Testis (tissue), 5 donors: ENCODE measurements at places on chromosomes 6 and 20. TPM values are rescaled to one million over a fixed set of nuclear protein-coding genes. Genes with fewer than 3 reads are reported as not detected.

The CALHM5 gene
- 2.0 TPM for total RNA-seq

The FILIP1 gene
- 3.1 TPM for total RNA-seq

The NEU1 gene
- total RNA-seq, result 31.7 TPM

The PET117 gene
- total RNA-seq, result 17.5 TPM

The C6orf136 gene
- 17.8 TPM for total RNA-seq
